ENCODE measurements at places on chromosomes 16 and 17. TPM values are rescaled to one million over a fixed set of nuclear protein-coding genes. Genes with fewer than 3 reads are reported as not detected.

Gene CDH8
- total RNA-seq = not detected

Gene FBXO31
- total RNA-seq = 35.5 TPM

Gene ARHGAP44
- total RNA-seq = not detected

Gene SRL
- not detected for total RNA-seq

Gene ALOX12B
- not detected for total RNA-seq

Gene CAMKK1
- 3.2 TPM for total RNA-seq

Gene LRRC3C
- total RNA-seq = not detected

Gene MYH11
- total RNA-seq = not detected

DNA sequence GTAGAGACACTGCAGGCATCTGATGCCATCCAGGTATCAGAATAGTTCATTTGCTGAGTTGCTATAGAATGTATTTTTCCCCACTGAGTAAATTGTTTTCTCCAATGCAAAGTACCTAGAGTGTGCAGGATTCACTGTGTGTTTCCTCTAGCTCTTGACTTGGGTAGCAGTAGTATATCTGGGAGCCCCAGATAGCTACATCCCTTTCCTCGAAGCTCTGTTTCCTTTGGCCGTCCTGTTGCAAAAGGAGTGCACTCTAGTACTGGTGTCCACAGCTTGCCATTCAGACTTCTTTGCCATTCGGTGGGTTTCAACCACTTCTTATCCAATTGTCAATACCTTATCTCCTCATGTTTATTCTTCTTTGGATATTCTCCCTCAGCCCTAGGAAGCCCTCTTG lies 12.8 kb downstream of the ABCA8 start:
- DNase-seq = no peak

GRCh38 chr17:56863974-56864373 lies 30.0 kb downstream of the DGKE start:
- DNase-seq = no peak

GRCh38 chr16:58269526-58269925 lies 25.3 kb downstream of the PRSS54 start:
- no peak for DNase-seq

- no peak for DNase-seq
Observed at GRCh38 chr17:5120036-5120435, 4.2 kb downstream of the USP6 start.

- DNase-seq = peak; percentile 29
Observed at GRCh38 chr17:82098939-82099763, 1.1 kb upstream of the FASN start.

DNA sequence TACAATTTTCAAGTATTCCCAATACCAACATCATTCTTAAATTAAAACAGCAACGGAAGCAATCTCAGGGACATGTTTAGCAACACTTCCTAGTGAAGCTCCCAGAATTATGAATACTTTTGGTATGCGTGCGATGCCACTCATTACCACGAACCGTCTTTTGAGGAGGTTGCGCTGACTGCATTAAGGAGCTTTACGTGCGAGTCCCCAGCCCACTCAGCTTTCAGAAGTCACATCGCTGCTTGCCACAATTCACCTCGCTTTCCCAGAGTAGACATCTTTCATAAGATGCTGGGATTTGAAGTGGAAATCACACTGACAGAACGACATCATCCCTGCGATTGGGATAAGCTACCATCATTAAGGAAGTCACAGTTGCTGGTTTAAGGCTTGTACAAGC lies 441.6 kb upstream of the HSBP1 start:
- no peak for DNase-seq

DNA sequence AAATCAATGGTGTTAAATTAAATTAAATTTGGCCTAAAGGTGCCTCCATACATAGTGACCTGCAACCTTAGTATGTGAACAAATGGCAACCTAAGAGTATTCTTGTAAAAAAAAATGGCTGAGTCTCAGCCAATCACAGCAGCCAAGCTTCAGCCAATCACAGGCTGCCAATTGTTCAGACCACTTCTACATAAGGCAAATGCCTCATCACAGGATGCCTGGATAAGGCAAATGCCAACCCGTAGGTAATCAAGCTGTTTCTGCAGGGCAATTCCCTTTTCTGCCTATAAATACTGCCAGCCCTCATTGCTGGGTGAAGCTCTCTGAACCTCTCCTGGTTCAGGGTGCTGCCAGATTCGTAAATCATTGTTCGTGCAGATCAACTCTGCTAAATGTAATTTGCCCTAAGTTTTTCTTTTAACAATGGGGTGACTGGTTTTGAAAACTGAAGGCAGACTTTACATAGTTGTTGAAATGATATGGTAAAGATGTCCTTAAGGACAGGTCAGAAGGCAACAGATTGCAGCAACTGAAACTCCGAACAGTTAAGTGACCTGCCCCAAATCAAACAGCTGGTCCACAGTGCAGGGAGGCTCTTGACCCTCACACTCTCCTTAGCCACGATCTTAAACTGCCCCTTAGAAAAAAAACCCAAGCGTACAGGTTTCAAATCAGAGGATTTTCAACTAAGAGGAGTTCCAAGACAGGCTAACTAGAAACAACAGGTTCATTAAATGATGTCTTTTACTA lies 50.3 kb downstream of the N4BP1 start:
- no peak for DNase-seq

DNA sequence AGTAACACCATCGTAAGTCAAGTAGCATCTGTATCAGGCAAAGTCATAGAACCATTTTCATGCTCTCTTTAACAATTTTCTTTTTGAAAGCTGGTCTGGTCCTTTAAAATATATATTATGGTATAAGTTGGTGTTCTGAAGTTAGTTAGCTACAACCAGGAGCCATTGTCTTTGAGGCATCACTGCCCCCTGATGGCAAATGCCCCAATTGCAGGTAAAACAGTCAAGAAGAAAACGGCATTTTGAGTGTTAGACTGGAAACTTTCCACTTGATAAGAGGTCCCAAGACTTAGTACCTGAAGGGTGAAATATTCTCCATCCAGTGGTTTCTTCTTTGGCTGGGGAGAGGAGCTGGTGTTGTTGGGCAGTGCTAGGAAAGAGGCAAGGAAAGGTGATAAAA lies 14.1 kb downstream of the TP53 start:
- no peak for DNase-seq

GRCh38 chr17:78409191-78409928 lies 30.9 kb downstream of the PGS1 start:
- DNase-seq = no peak

GRCh38 chr16:75341564-75342307 lies 90.3 kb upstream of the BCAR1 start:
- DNase-seq = no peak

Measured in CD4-positive, CD25-positive, alpha-beta regulatory T cell (primary cell).